Lung (tissue), 17 donors: ENCODE measurements at places on chromosomes 1 and 21. TPM values are rescaled to one million over a fixed set of nuclear protein-coding genes. Genes with fewer than 3 reads are reported as not detected.

The NR1I3 gene
- not detected for total RNA-seq

The TMEM52 gene
- total RNA-seq, result 6.1 TPM

GRCh38 chr1:39427912-39428311 lies 63.5 kb upstream of the BMP8A start:
- DNase-seq, result no peak

DNA sequence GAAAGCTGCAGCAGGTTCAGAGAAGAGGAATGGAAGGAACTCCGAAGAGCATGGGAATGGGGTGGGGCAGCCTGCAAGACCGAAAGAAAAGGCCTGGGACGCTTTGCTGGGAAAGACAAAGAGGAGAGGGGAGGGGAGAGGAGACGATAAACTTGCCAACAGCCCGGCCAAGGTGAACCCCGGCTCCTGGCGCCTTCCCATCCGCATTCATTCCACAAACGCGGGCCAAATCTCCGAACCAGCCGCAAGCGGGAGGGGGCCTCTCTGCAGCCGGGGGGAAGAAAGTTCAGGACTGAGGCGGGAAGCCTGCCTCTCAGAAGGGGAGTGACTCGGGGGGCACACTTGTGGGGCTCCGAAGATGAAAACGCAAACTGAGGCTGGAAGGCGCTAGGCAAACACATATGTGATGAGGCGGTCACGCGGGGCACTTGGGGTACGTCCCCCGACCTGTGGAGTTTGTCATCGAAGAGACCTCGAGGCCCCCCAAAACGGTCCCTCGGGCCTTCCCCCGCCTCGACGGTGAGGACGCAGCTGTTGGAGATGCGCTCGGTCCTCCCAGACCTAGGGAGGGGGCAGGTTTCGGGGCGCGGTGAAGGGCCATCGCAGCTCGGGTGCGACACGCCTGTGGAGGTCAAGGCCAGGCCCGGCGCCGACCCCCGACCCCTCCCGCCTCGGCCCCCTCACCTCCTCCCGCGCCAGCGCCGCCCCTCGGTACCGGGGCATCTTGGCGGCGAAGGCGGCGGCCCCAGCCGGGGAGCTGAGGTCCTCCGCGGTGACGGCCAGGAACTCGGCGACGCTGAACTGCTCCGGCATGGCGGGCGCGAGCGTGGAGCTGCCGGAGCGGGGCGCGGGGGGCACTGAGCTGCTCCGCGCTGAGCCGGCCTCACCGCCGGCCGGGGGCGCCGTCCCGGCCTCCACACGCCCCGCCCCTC lies at the start of gene ASAP3:
Gene ASAP3, minus strand, starts transcription at position 859 of the 932 bp plus-strand sequence. Its CDS starts 46 bp downstream, at position 813.
- DNase-seq, result peak; percentile 68

GRCh38 chr1:78153092-78153736 lies 107.4 kb downstream of the GIPC2 start:
- DNase-seq, result no peak

DNA sequence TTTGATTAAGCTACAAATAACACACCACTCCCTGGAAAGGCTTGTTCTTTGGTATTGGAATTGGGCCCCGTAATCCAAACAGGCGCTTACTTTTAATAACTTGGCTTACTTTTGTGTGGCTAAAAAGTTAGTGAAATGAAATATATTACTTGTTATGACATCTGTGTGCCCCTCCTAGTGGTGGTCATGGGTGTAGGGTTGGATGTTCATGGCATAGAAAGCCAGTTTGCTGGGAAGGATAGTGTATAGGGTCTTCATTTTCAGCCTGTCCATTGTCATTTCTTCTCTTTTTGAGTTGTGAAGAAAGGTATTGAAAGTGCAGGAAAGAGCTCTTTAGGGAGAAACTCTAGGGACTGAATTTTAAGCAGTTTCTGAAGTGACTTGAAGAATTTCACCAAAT lies 5.9 kb downstream of the CDC14A start:
- DNase-seq, result peak; percentile 22
